T follicular helper cell (primary cell): ENCODE measurements at places on chromosomes 4 and X.
A peak's percentile ranks its signal among the peaks of the same experiment; 100 is the strongest.

- DNase-seq, result no peak
These were observed 232.4 kb downstream of the DCTD start for GRCh38 chr4:182684796-182685195.

GRCh38 chr4:25986807-25987206, 72.8 kb downstream of the SMIM20 start:
- no peak for DNase-seq

- no peak for DNase-seq
These were observed 6.6 kb downstream of the ABCD1 start for GRCh38 chrX:153731117-153731844.

DNA sequence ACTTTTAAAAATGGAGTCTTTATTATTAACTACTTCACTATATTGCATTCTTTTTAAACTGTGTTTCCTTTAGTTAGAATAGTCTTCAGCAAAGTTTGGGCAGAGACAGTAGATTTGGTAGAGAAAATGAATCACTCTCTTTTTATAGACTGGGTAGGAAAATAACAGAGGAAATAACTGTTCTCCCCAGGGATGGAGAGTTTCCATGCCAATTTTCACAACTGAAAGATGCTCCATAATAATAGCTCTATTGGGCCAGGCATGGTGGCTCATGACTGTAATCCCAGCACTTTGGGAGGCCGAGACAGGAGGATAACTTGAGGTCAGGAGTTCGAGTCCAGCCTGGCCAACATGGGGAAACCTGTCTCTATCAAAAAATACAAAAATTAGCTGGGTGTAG, 13.1 kb downstream of the HSD17B13 start:
- DNase-seq, result no peak

GRCh38 chrX:35728481-35728880, 69.7 kb upstream of the MAGEB16 start:
- DNase-seq, result no peak

- no peak for DNase-seq
These were observed 52.7 kb downstream of the NPY1R start for GRCh38 chr4:163279713-163280112.

DNA sequence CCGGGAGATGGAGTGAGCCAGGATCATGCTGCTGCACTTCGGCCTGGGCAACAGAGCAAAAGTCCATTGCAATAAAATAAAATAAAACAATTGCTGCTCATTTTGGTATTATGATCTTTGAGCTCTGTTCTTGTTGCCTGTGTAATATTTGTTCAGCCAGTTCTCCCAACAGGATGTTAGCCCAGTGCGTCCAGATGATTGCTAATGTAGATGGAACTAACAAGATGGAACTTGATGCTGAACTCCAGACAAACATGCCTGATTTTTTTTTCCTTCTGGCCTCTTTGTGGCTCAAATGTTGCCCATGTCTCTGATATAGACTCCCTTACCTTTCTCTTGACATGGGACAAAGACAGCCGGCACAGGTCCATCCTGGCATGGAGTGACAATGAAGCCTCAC, 15.8 kb downstream of the SSX5 start:
- no peak for DNase-seq

GRCh38 chr4:161892951-161893350, 270.8 kb downstream of the FSTL5 start:
- no peak for DNase-seq

GRCh38 chr4:154526151-154526550, 24.0 kb downstream of the PLRG1 start:
- no peak for DNase-seq

- no peak for DNase-seq
These were observed 17.9 kb downstream of the NAT8L start for GRCh38 chr4:2076908-2077536.

GRCh38 chrX:55057675-55058249, 17.1 kb upstream of the PAGE2B start:
- peak; percentile 16 for DNase-seq

GRCh38 chr4:14387647-14388046, 614.6 kb upstream of the CPEB2 start:
- DNase-seq, result no peak

- DNase-seq, result no peak
These were observed 2.7 kb upstream of the TIMP1 start for GRCh38 chrX:47579537-47579936.

GRCh38 chrX:19443869-19444526, 71.3 kb downstream of the MAP3K15 start:
- no peak for DNase-seq

GRCh38 chr4:67674098-67674497, 26.9 kb downstream of the UBA6 start:
- DNase-seq, result no peak

GRCh38 chr4:83828601-83829000, 292.7 kb downstream of the GPAT3 start:
- no peak for DNase-seq

GRCh38 chr4:182807767-182808548, 109.2 kb downstream of the DCTD start:
- DNase-seq, result no peak

DNA sequence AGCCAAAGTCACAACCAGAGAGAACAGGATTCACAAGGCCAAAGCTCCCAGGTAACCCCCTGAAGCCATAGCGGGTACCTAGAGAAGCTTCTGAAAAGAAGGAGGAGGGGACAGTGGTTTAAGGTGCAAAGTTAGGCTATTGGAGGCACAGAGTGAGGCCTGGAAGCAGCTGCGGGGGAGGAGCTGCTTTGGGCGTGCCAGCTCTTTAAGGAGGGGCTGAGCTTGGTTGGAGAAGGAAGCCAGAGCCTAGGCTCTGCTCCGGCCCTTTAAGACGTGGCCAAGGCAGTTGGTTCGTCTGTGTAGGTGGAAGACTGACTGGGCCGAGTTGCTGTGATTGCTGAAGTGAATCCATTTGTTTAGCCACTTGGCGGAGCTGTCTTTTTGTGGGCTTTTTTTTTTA, 1.5 kb downstream of the KLF8 start:
- no peak for DNase-seq

GRCh38 chr4:153480704-153481103, 14.5 kb downstream of the TMEM131L start:
- no peak for DNase-seq

GRCh38 chr4:114780205-114780604, 181.6 kb downstream of the UGT8 start:
- DNase-seq, result no peak

GRCh38 chr4:187017147-187017546, 293.5 kb upstream of the FAT1 start:
- DNase-seq, result no peak

DNA sequence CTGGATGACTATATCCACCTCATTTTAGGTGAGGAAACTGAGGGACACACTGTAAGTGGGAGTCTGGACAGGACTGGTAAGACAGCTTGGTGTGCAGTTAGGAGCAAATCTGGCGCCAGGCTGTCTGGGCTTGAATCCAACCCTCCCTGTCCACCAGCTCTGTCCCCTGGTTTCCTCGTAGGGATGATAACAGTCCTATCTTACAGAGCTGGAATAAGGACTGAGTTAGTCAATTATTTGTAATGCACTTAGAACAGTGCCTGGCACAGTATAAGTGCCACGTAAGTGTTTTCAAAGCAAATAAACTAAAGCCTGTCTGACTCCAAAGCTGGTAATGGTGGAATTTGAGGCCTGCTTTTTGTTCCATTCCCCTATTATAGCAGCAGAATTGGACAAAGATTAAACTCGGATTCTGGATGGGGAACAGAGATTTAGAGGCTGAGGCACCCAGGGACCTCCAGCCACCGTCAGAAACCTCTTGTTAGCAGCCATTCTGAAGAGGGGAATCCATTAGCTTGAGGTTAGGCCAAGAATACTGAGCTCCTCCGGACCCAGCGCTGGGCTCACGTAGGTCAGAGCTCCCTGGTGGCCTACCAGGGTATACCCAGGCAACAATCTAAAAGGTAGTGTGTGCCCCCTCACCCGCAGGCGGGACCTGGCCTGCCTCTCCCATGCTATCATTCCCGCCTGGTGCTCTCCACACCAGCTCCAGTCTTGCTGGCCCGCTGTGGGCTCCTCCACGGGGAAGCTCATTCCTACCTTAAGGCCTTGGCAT, 102.1 kb downstream of the UCHL1 start:
- no peak for DNase-seq

- DNase-seq, result no peak
These were observed 112.6 kb upstream of the PPARGC1A start for GRCh38 chr4:24002330-24002966.

DNA sequence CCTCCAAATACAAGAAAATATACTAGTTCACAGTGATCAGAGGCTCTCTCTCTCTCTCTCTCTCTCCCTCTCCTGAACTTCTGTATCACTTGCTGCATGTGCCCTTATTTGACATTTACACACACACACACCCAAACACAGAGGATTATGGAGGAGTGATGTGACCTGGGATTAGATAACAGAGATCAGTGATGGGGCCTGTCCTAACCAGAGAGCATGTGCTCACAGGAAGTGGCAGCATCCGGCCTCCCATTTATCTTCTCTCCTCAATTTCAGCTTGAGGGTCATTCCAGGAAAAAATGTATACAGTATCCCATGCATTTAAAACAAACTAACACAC, 143.0 kb downstream of the TSPAN5 start:
- no peak for DNase-seq

- no peak for DNase-seq
These were observed 9.6 kb upstream of the AREG start for GRCh38 chr4:74435296-74435695.

DNA sequence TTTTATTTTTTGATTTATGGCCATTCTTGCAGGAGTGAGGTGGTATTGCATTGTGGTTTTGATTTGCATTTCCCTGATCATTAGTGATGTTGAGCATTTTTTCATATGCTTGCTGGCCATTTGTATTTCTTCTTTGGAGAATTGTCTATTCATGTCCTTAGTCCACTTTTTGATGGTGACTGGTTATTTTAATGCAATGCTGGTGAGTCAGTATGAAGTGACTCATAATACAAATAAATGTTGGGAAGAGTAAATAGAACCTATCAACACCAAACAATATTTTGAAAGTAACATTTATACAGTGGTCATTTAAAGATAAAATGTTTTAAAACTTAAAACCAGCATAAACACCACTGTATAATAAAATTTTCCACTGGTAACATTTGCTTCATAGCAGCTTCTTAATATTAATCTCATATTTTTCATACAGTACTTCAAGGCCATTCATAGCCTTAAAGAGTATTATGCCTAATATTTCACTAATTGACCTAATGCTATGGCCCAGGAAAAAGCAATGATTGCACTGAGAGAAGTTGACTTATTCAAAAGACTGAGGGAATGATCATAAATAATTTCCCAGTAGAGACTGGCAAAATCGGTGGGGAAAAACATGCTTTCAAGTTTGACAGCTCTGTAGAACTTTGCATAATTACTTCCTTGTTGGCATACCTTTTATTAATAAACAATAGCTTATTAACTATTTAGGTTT, 33.9 kb downstream of the CASK start:
- no peak for DNase-seq

- DNase-seq, result no peak
These were observed 1.4 kb upstream of the RPS6KA3 start for GRCh38 chrX:20267931-20268701.

- DNase-seq, result no peak
These were observed 59.1 kb downstream of the MRPL1 start for GRCh38 chr4:77921701-77922100.

- DNase-seq, result no peak
These were observed 567.3 kb upstream of the ATOH1 start for GRCh38 chr4:93261207-93261606.
